ENCODE measurements at places on chromosomes 11 and 22. TPM values are rescaled to one million over a fixed set of nuclear protein-coding genes. Genes with fewer than 3 reads are reported as not detected.

Gene MAPK8IP1
- 12.5 TPM for polyA plus RNA-seq

DNA sequence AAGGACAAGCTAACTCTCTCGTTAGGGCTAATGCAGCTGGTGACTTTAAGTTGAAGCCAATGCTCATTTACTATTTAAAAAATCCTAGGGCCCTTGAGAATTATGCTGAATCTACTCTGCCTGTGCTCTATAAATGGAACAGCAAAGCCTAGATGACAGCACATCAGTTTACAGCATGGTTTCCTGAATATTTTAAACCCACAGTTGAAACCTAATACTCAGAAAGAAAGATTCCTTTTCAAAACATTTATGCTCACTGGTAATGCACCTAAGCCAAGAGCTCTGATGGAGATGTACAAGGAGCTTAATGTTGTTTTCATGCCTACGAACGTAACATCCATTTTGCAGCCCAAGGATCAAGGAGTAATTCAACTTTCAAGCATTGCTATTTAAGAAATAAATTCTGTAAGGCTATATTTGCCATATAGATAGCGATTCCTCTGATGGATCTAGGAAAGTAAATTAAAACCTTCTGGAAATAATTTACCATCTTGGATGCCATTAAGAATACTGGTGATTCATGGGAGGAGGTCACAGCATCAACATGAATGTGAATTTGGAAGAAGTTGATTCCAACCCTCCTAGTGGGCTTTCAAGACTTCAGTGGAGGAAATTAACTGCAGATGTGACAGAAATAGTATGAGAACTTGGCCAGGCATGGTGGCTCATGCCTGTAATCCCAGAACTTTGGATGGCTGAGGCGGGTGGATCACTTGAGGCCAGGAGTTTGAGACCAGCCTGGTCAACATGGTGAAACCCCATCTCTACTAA lies 14.5 kb downstream of the XNDC1N start:
- no peak for DNase-seq

DNA sequence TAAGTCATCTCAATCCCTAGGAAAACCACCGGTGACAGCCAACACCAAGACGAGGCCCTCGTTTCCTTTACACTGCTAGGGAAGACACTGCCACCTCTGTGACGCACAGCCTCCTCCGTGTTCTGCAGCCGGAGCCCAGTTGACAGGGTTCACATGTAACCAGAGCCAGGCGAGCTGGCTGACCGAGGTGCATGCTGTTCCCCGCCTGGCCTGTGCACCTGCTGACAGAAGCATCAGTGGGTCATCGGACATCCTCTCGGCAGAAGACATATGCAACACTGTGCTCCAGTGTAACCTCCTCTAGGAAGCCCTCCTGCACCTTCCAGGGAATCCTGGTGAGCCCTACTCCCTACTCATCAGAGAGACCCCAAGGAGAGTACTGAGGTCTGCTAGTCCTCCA lies 114.2 kb upstream of the TP53AIP1 start:
- no peak for DNase-seq

GRCh38 chr11:126405374-126405773 lies 49.9 kb downstream of the ST3GAL4 start:
- no peak for DNase-seq

DNA sequence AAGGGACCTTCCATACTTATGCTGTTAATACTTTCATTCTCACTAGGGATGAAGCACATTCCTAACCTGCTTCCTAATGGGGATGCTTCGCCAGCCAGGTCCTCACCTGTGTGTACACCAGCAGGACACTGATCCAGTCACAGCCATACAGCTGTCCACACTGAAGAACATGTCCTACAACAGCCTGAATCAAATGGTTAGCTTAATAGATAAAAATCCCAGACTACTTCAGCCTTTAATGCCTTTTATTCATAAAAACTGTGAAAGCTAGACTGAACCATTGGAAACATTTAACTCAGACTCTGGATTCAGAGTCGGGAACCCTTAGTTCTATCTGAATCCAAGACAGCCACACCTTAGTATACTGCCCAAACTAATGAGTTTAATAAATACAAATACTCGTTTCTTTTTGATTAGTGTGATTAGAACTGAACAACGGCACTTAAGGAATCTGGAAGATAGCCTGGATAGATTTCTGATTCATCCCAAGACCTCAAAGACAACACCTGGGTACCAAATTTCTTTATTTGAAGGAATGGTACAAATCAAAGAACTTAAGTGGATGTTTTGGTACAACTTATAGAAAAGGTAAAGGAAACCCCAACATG lies 3.3 kb downstream of the FTH1 start:
- no peak for DNase-seq

DNA sequence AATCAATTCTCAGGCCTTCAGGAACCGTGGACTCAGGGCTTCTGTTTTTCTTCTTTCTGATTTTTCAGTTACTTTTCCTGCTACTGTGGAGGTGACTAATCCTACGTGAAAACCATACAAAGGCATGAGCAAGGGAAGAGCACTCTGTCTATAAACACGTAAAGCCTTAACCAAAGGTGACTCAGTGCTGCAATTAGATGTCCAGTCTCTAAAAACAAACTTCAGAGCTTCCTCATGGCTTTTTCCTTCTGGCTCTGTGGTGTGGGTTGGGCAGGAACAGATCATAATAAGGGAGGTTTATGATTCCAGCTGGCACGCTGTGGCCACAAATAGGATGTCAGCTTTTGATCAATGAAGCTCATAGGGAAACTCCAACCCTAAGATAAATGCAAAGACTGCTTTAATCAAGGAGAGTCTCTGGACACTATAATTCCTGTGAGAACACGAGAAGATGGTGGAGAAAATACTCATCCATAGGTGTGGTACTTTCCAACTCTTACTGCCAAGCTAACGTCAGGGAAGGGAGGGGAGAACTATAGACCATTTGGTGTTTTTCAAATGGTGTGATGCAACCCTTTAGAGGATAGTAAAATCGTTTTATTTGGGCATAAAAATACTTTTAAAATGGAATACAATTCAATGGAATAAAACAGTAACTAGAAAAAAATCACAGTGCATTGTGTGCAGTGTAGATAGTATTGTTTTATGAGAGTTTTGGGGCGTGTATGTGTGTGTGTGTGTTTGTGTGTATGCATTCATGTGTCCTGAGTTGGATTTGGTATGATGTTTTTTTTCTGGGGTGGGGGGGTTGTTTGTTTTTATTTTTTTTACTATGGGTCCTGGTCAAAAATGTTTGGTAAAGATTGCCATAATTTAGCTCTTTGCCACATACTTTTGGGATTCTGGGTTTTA lies at the start of gene NXPE2:
TSS of gene NXPE2 (plus strand) at position 403 of the 912 bp plus-strand sequence. CDS start at position 452, 49 bp downstream.
- no peak for DNase-seq

DNA sequence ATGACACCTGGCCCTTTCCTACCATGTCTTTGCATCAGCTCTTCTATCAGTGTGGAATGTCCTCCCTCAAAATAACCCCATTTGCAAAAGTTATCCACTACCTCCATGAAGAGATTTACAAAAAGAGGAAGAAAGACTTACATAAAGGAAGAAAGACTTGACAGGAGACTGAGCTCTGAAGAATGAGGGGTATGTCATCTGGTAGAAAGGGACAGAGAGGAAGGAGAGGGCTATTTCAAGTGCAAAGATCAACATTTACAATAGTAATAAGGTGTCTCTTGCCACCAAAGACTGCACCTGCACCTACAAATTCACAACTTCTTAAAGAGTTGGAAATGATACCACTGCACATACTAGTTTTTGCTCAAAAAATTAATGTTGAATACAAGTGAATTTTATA lies 18.2 kb downstream of the PAK1 start:
- DNase-seq = no peak

DNA sequence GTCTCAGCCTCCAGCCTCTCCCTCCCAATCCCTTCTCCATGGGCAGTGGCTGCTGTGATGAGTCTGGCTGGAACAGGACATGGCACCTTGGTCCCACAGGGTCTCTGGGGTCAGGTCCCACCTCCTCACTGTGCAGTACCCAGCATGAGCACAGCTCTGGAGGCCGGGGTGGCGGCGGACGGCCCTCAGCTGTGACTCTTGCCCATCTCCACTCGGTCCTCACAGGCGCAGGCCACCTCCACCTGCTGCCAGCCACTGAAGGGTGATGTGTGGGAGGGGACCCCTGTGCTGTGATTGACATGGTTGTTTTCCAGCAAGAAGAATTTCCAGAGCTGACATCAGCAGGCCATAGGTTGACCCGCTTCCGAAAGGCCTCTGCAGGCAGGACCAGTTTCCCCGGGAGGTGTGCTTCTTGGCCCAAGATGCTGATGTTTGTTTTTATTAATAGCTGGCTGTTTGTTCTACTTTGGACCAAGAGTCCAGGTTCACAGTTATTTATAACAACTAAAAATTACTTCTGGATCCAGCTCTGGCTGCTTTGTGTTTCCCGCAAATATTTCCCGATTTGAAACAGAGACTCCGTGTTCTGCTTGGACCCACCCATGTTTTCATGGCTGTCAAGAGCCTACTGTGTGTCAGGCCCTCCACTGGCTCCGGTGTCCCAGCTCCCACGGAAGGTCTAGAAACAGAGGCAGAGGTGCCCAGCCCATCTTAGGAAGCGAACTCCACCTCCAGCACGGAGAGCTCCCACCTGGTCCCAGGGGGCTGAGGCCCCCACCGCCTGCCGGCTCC lies 45.7 kb downstream of the SCUBE1 start:
- DNase-seq = no peak

GRCh38 chr11:1758611-1759150 lies 5.0 kb downstream of the CTSD start:
- no peak for DNase-seq

DNA sequence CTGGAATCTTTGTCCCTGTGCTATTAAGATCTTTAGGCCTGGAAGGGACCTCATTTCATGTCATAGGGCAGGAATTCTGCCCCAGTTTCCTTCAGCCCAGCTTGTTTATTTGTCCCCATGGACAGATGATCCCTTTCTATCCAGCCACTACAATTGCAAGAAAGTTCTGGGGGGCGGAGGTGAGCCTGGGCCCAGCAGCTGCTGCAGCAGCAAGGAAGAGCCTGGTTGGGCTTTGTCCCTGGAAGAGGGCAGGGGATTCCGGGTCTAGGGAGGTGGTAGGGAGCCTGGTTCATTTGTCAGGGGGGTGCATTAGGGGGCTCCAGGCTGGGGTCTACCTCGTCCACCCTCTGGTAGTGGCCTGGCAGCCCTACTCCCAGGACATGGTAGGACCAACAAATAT lies 16.4 kb upstream of the CACNA1I start:
- DNase-seq = no peak

- DNase-seq = peak; percentile 26
These were observed 14.7 kb upstream of the MFRP start for GRCh38 chr11:119361056-119361787.

- DNase-seq = no peak
These were observed 10.9 kb downstream of the PDGFD start for GRCh38 chr11:104152941-104153505.

GRCh38 chr11:62410972-62411371 lies 7.9 kb upstream of the SCGB1A1 start:
- no peak for DNase-seq

DNA sequence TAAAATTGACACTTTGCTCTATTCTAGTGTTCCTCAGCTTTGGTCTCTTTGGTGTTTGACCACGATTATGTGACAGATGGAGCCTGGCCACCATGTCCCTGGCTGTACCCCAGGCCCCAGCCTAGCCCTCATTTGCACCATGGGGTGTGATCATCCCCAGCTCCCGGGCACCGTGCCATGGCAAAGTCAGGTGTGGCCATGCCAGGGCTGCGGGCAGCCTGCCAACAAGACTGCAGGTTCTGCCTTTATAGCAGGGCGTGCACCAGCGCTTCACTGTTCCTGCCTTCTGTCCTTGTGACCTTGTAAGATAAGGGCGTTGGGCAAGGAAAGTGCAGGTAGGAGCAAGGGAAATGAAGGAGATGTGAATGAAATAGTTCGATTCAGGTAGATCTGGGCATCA lies 22.4 kb upstream of the APOBEC3A start:
- DNase-seq = no peak

DNA sequence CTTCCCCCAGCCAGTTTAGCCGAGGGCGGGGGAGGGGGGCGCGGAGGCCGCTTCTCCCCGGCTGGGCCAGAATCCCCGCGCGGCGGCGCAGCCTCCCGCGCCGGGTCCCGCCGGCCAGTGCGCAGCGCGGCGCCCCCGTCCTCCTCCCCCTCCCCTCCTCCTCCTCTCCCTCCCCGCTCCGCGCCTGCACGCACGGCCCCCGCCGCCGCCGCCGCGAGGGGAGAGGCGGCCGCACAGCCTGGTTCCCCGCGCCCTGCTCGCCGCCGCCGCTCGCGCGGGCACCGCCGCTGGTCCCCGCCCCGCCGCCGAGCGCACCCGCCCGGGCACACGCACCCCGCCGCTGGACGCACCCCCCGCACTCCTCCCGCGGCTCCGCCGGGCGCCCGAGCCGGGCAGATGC lies at the start of gene FLRT1:
TSS of gene FLRT1 (plus strand) at position 356 of the 400 bp plus-strand sequence. CDS start 80,337 bp downstream, outside the sequence.
- DNase-seq = peak; percentile 75

DNA sequence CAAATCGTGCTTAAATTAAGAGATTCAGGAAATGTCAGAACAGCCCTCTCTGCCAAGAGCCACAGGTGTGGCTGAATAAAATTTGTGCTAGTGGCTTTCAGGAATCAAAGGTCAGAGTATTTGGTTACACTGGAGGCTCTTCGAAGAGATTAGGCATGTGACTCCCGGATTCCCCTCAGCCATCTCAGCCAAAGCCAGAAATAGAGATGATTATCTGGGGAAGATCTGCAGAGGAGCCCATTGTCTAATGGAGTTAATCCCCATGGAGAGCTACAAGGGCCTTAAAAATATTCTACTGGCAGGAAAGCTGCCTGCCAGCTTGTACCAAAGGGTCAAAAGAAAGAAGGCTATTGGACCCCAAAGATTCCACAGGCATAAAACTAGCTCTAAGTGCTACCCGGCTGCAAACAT lies 1259.5 kb downstream of the TBC1D22A start:
- no peak for DNase-seq

DNA sequence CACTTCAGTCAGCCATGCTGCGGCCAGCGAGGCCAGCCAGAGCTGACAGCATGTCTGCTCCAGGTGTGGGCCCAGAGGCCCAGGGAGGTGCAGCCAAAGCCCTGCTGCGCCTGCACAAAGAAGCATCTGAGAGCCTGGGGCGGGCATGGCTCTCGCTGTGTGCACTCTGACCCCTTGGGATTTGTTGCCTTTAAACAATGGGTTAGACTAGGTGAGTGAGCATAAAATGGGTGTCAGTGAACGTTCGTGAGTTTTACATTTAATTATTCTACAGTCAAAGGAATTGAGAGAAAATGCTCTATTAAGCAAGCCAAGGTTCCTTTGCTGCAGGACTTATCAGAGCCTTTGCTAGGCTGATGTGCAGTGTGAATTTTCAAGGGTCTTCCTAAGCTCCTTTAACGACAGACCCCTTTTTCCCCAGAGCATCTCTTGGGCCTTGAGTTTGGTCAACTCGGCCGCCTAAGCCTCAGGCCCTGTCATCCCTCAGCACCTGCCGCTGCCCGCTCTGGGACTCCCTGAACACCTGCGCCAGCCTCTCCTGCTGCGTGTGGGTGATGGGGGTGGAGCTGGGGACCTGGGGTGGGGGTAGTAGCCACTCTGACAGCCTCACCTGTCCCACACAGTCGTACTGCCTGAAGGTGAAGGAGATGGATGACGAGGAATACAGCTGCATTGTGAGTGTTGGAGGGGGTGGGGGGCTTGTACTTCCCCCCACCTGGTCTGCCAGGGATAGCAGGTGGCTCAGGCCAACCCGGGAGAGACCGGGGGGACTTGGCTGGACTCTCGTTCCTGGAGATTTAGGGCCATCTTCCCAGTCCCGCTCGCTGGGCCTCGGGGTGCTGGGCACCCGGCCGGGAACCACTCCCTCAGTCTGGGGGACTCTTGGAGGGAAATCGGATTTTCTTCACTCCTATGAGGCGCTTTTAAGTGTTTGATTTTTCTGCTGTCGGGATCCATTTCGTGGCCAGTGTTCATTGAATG lies 10.5 kb downstream of the SLC16A8 start:
- DNase-seq = no peak

Data from SK-N-SH (cell line).